ENCODE measurements at places on chromosomes 12 and 14. TPM values are rescaled to one million over a fixed set of nuclear protein-coding genes. Genes with fewer than 3 reads are reported as not detected.

- no peak overlapping the region for H3K27ac ChIP-seq
- no peaks in the 10 kb centered on the region for H3K4me1 ChIP-seq
- H3K36me3 ChIP-seq = peaks cover 3% of the 10 kb centered on the region
- H3K27me3 ChIP-seq = peaks cover 9% of the 10 kb centered on the region
- no peak for DNase-seq
Measured at GRCh38 chr12:52515927-52516831, 4.0 kb downstream of the KRT5 start.

The LBHD2 gene
- not detected for total RNA-seq

The PTHLH gene
- 0.12 TPM for total RNA-seq

The CEBPE gene
- 0.34 TPM for total RNA-seq
